Aorta (tissue), 5 donors: ENCODE measurements at places on chromosomes 5 and 9. TPM values are rescaled to one million over a fixed set of nuclear protein-coding genes. Genes with fewer than 3 reads are reported as not detected.

DNA sequence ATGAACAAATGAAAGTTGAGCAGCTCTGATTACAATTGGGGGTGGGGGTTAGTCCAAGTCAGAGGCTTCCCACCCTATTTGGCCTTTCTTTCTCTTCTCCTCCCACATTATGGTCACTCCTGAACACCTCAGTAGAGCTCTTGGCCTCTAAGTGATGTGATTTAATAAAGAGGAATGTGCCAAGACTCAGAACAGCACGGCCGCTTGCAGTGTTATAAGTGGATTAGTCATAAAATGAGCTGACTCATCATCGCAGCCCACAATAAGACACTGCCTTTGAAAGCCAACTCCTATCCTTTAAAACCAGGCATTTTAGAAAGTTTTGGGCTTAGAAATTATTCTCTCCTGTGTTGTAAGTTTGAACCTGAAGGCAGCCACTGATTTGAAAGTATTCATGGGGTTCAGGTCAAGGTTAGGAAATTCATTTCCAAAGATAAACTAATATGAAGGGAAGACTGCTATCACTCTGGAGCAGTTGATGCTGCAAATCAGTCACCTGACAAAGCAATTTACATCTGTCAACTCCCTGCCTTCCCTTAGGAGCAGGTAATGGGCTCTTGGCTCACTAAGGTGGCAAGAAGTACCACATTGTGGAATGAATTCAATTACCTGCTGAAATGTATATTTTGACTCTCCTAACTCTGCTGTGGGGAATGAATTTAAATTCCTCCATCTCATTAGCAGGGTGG, 283.6 kb upstream of the NMUR2 start:
- no peaks in the 10 kb centered on the region for H3K36me3 ChIP-seq
- H3K4me1 ChIP-seq: peaks cover 2% of the 10 kb centered on the region
- H3K27me3 ChIP-seq: no peaks in the 10 kb centered on the region

The SHB gene
- total RNA-seq: 29.3 TPM

GRCh38 chr5:14431534-14431933, 150.1 kb upstream of the OTULINL start:
- H3K4me1 ChIP-seq: no peaks in the 10 kb centered on the region
- no peaks in the 10 kb centered on the region for H3K27me3 ChIP-seq
- peaks cover 2% of the 10 kb centered on the region for H3K36me3 ChIP-seq
- no peak for DNase-seq
- no peak overlapping the region for H3K27ac ChIP-seq
- no peak overlapping the region for H3K4me3 ChIP-seq

GRCh38 chr9:121760571-121760970, 109.1 kb downstream of the DAB2IP start:
- H3K27me3 ChIP-seq: no peaks in the 10 kb centered on the region
- H3K4me1 ChIP-seq: peaks cover 2% of the 10 kb centered on the region
- no peaks in the 10 kb centered on the region for H3K36me3 ChIP-seq
- H3K27ac ChIP-seq: no peak overlapping the region
- DNase-seq: no peak

DNA sequence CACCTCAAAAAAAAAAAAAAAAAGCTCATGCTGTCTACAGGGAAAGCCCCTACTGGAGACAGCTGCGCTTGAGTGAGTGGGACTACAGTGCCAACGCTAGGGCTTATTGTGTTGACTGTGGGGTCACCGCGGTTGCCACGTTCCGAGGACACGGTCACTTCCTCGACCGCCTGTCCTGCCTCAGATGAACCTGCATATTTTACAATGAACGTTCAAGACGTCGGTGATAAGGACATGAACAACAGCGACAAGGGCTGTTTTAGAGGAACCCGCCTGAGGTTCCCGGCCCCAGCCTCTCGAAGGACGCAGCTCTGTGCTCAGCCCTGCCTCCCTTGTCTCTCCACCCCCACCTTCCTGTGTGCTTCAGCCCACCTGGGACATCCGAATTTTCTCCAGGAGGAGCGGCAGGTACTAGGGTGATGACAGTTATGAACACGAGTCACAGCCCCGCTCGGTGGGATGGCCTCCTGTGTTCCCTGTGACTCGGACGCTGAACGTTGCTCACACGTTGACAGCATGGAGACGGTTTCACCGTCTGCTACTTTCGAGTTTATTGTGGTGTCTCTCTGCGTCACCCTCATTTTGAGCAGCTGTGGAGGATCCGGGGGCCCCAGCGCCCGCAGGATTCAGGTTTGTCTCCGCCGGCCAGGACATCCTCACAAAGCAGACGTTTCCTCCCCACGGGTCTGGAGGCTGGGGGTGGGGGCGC, 11.3 kb upstream of the DIPK1B start:
- H3K27ac ChIP-seq: no peak overlapping the region
- no peak overlapping the region for H3K4me3 ChIP-seq
- H3K27me3 ChIP-seq: no peaks in the 10 kb centered on the region
- no peak for DNase-seq
- no peaks in the 10 kb centered on the region for H3K4me1 ChIP-seq

- no peaks in the 10 kb centered on the region for H3K36me3 ChIP-seq
- H3K27ac ChIP-seq: no peak overlapping the region
- no peaks in the 10 kb centered on the region for H3K4me1 ChIP-seq
- H3K4me3 ChIP-seq: no peak overlapping the region
- no peak for DNase-seq
These were observed 230.6 kb downstream of the FSTL4 start for GRCh38 chr5:133381571-133382365.

- H3K4me3 ChIP-seq: no peak overlapping the region
- DNase-seq: no peak
- H3K36me3 ChIP-seq: no peaks in the 10 kb centered on the region
These were observed 87.0 kb downstream of the WNK2 start for GRCh38 chr9:93270976-93271375.

DNA sequence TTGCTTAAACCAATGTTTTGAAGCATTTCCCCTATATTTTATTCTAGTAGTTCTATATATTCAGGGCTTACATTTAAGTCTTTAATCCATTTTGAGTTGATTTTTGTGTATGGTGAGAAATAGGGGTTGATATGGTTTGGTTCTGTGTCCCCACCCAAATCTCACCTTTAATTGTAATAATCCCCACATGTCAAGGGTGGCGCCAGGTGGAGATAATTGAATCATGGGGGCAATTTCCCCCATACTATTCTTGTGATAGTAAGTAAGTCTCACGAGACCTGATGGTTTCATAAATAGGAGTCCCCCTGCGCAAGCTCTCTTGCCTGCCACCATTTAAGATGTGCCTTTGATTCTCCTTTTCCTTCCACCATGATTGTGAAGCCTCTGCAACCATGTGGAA, 92.2 kb upstream of the TBC1D2 start:
- no peaks in the 10 kb centered on the region for H3K27me3 ChIP-seq
- H3K27ac ChIP-seq: no peak overlapping the region
- no peaks in the 10 kb centered on the region for H3K4me1 ChIP-seq
- no peaks in the 10 kb centered on the region for H3K36me3 ChIP-seq

- H3K27ac ChIP-seq: no peak overlapping the region
- no peaks in the 10 kb centered on the region for H3K4me1 ChIP-seq
- no peak overlapping the region for H3K4me3 ChIP-seq
- H3K27me3 ChIP-seq: no peaks in the 10 kb centered on the region
- no peak for DNase-seq
These were observed 2.5 kb upstream of the ISL1 start for GRCh38 chr5:51380603-51381207.

The FBXO4 gene
- 11.5 TPM for total RNA-seq

GRCh38 chr5:119271758-119272730, 83.8 kb upstream of the TNFAIP8 start:
- no peak overlapping the region for H3K4me3 ChIP-seq
- H3K36me3 ChIP-seq: no peaks in the 10 kb centered on the region
- H3K4me1 ChIP-seq: peaks cover 9% of the 10 kb centered on the region
- no peak overlapping the region for H3K27ac ChIP-seq
- H3K27me3 ChIP-seq: no peaks in the 10 kb centered on the region

The CCDC183 gene
- total RNA-seq: 0.58 TPM

DNA sequence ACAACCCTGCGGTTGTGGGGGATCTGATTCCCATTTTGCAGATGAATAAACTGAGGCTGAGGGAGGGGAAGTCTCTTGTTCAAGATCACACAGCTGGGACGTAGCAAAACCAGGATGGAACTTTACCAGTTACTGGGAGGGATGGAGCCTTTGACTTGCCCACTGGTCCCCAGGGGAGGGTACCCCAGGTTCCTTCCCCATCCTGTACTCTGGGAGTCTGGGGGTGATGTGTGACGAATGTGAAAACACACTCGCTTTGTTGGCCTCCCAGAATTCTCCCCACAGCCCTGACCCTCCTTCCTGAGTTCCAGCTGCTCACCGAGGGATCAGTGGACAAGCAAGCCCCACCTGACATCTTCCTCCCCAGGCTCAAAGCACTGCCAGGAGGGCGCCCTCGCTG, 135.1 kb downstream of the NSG2 start:
- no peak overlapping the region for H3K27ac ChIP-seq
- no peaks in the 10 kb centered on the region for H3K27me3 ChIP-seq
- no peak overlapping the region for H3K4me3 ChIP-seq
- no peak for DNase-seq

DNA sequence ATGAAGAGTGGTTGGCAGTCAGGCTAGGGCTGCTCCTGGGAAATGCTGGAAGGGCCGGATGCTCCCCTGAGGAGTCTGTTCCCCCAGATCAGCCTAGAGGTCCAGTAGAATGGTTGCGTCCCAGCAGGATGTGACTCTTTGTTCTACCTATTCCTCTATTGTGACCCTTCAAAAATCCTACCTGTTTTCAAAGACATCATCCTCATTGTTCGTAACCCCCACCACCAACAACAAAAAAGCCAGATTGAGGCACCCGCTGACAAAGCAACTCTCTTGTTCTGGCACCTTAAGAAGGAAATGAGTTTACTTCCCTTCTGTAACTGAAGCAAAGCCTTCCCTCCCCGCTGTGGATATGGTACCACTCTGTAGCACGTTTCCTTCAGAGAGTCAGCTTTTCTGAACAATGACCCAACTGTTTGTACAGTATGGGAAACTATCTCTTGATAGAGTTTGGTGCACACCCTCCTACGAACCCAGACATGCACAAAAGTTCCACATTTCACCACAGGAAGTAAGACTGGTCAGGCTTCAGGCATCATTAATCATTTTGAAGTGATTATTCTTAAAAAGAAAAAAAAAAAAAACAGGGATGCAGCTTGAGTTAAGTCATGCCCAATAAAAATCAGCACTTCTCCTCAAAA, 207.2 kb downstream of the ENC1 start:
- no peak overlapping the region for H3K27ac ChIP-seq
- no peaks in the 10 kb centered on the region for H3K27me3 ChIP-seq

- H3K4me3 ChIP-seq: no peak overlapping the region
- no peaks in the 10 kb centered on the region for H3K4me1 ChIP-seq
- no peak overlapping the region for H3K27ac ChIP-seq
- DNase-seq: no peak
- no peaks in the 10 kb centered on the region for H3K27me3 ChIP-seq
These were observed 113.4 kb upstream of the CCNH start for GRCh38 chr5:87526131-87526530.

DNA sequence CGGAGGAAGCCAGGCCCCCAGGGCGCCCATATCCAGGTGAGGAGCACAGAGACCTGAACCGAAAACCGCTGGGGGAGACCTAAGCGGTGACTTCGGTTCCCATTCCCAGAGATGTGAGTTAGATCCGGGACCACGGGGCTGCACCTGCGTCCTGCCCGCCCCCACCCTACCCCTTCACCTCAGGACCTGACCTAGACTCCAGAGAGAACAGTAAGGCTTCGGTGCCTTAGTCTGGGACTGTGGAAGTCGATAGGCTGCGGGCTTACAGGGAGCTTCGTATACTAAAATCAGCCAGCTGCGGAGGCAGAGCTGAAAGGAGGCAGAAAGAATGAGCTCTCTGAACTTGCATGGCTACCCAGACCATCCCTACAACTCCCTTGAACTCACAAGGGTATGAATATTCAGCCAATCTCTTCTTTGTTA, 518 bp upstream of the FAM13B start:
- DNase-seq: no peak
- H3K27ac ChIP-seq: peak overlapping the region; percentile 90
- peak overlapping the region; percentile 96 for H3K4me3 ChIP-seq

- no peak overlapping the region for H3K4me3 ChIP-seq
- no peak overlapping the region for H3K27ac ChIP-seq
- H3K27me3 ChIP-seq: no peaks in the 10 kb centered on the region
- H3K36me3 ChIP-seq: no peaks in the 10 kb centered on the region
- no peak for DNase-seq
These were observed 75.9 kb upstream of the MINAR2 start for GRCh38 chr5:129672006-129672405.

The TLX3 gene
- not detected for total RNA-seq

GRCh38 chr5:96387616-96388015, 45.4 kb downstream of the PCSK1 start:
- H3K4me1 ChIP-seq: no peaks in the 10 kb centered on the region
- no peak overlapping the region for H3K4me3 ChIP-seq
- no peak for DNase-seq
- H3K27ac ChIP-seq: no peak overlapping the region

GRCh38 chr9:126309427-126310189, 17.0 kb upstream of the MVB12B start:
- H3K4me1 ChIP-seq: no peaks in the 10 kb centered on the region
- no peak for DNase-seq
- H3K27ac ChIP-seq: no peak overlapping the region
- no peaks in the 10 kb centered on the region for H3K27me3 ChIP-seq
- no peaks in the 10 kb centered on the region for H3K36me3 ChIP-seq

The ARSI gene
- total RNA-seq: 2.7 TPM

DNA sequence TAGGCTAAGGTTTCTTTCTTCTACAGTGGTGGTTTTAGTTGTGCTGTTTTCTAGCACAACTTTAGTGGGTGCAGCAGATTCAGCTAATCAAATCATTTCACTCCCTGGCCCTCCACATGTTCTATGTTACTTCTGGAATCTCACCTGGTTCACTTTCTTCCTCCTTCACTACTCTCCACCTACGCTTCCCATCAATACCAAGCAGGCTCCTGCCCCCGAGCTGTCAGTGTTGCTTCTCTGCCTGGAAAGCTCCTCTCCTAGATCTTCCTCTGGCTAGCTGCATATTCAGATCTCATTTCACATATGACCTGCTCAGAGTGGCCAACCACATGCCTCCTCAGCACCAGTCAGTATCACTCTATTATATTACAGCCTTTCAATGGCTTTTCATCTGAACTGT, 19.6 kb upstream of the GABRB2 start:
- H3K27ac ChIP-seq: no peak overlapping the region
- no peaks in the 10 kb centered on the region for H3K4me1 ChIP-seq
- no peaks in the 10 kb centered on the region for H3K27me3 ChIP-seq
- H3K36me3 ChIP-seq: no peaks in the 10 kb centered on the region
- no peak overlapping the region for H3K4me3 ChIP-seq

GRCh38 chr5:158882660-158883059, 217.1 kb downstream of the EBF1 start:
- DNase-seq: no peak
- no peak overlapping the region for H3K4me3 ChIP-seq
- H3K4me1 ChIP-seq: peaks cover 9% of the 10 kb centered on the region
- no peaks in the 10 kb centered on the region for H3K27me3 ChIP-seq
- H3K36me3 ChIP-seq: no peaks in the 10 kb centered on the region

- no peaks in the 10 kb centered on the region for H3K4me1 ChIP-seq
- no peaks in the 10 kb centered on the region for H3K27me3 ChIP-seq
- no peak overlapping the region for H3K27ac ChIP-seq
- H3K36me3 ChIP-seq: no peaks in the 10 kb centered on the region
- H3K4me3 ChIP-seq: no peak overlapping the region
- DNase-seq: no peak
These were observed 7.4 kb upstream of the GAPVD1 start for GRCh38 chr9:125254231-125254630.
